ENCODE measurements at places on chromosomes 6 and 20.

- DNase-seq: no peak
Measured at GRCh38 chr6:123091091-123091895, 95.3 kb downstream of the CLVS2 start.

GRCh38 chr20:57707849-57708693 is 1.7 kb downstream of the PMEPA1 start:
- no peak for DNase-seq

DNA sequence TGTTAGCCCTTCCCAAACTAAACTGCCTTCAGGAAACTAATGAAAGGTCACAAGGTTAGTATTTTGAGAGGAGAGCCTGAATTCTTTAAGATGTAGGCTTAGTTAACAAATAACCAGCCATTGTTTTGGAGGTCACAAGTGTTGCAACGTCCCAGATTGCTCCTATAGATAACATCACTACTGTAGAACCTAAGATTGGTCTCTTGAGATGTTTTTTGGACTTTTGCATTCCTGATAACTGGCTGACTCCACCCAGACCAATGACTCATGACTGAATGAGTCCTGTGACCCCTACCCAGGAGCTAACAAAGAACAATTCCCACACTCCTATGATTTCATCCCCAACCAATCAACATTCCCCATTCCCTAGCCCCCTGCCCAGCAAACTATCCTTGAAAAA is 178.8 kb downstream of the SCP2D1 start:
- no peak for DNase-seq

DNA sequence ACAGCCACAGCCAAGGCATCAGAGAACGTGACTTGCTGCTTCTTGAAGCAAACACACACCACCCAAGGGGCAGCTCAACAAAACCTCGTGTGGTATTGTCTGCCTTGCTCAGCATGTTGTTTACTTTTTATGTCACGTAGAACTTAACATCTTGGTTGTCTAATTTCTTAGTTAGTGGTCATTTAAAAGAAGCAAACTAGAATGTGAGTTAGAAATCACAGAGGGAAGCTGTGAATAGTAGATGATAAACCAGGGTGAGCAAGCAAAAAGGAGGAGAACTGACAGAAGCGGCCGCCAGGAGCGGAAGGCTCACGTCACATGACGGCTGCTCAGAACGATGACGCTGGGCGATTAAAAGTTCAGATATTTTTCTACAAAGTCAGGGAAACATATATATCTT is 51.5 kb upstream of the KIF25 start:
- DNase-seq: no peak

DNA sequence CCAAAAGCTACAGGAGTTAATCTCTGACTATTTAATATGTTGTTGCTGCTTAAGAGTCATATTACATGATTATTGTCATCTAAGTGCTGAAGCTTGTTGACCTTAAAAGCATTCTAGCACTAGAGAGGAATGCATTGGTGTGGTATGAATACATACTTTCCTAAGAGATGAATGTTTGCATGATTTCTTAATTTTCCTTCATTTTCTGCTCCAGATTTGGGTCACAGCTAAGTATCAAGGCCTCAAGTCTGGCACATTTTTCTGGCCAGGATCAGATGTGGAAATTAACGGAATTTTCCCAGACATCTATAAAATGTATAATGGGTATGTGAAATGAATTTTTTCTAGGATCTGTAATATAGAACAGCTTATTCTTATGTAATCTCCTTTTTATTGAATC is 53.6 kb downstream of the ENPP1 start:
- DNase-seq: no peak

DNA sequence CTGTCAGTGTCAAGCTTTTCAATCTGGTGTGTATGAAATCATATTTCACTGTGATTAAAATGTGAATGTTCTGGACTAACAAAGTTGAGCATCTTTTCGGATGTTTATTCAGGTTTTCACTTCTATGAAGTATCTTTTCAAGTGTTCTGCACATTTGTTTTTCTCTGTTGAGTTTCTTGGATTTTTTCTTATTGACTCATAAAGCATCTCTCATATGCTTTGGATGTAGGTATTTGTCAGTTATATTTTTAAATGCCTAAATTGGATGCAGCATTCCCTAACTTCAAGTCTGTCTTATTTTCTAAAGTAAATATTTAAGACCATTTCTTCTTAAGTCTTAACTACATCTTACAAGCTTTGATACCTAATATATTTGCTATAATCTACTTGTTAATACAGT is 398.0 kb downstream of the PLCB1 start:
- no peak for DNase-seq

- DNase-seq: no peak
Measured at GRCh38 chr20:62576815-62577489, 65.4 kb upstream of the SLCO4A1 start.

- no peak for DNase-seq
Measured at GRCh38 chr6:133166766-133167165, 74.4 kb upstream of the EYA4 start.

DNA sequence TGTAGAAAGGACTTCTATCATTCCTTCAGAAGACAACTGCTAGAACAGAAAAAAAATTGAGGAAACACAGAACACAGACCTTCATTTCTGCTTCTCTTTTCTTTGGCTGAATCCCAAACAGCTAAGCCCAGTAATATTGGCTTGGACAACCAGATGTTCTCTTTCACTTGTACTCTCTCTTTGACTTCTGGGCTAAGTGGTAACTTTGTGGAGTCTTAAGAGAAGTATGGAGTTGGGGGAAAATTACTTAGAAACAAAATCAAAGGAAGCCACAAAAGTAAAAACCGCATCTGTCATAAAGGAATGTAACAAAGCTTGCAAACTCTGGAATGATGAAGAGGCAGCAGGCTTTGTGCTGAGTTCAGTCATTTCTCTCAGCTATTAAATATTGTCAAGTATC is 587.5 kb downstream of the CBLN4 start:
- no peak for DNase-seq

GRCh38 chr6:141548966-141549365 is 583.8 kb upstream of the GJE1 start:
- no peak for DNase-seq

DNA sequence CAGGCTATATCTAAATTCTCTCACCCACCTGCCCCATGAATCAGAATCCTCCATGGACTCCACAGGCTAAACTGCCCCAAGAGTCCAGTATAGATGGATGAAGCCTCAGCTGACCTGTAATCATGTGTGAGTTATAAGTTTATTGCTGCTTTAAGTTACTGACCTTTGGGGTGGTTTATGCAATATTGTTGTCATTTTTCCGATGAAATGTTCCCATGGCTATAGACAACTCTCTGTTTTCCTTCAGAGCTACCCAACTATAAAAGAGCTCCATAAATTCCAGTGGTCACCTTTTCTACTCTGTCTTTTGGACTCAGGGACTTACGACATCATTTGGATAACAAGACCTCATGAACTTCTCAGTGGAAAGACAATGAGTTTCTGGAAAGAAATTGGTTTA is 212.1 kb downstream of the BMP2 start:
- no peak for DNase-seq

DNA sequence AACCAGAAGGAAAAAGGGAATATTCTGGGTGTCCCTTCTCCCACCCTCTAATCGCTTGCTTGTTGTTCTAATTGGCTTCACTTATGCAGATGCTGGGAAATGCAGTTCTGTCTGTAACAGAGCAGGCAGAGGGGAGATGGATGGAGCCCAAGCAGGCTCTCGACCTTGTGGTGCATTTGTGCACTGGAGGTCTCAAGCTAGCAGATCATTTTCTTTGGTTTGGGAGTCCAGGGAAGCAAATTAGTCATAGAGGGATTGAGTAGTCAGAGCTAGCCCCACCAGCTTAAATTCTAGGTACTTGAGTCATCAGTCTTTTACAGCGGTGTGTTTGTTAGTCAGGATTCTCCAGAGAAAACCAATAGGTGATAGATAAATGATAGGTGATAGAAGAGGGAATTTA is 234.7 kb upstream of the ECI2 start:
- DNase-seq: no peak

GRCh38 chr20:61896058-61896961 is 169.4 kb downstream of the TAF4 start:
- peak; percentile 27 for DNase-seq

DNA sequence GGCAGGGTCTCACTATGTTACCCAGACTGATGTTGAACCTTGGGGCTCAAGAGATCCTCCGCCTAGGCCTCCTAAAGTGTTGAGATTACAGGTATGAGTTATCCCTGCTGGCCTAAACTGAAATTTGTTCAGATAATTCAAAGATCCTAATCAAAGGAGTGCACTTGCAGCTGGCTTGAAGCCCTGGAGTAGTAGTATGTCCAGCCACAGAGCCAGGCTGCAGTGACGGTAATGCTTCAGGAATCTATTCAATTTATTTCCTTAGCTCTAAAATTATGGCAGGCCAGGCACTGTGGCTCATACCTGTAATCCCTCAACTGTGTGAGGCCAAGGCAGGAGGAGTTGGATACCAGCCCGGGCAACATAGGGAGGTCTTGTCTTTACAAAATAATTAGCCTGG is 1.4 kb upstream of the DDX43 start:
- no peak for DNase-seq

DNA sequence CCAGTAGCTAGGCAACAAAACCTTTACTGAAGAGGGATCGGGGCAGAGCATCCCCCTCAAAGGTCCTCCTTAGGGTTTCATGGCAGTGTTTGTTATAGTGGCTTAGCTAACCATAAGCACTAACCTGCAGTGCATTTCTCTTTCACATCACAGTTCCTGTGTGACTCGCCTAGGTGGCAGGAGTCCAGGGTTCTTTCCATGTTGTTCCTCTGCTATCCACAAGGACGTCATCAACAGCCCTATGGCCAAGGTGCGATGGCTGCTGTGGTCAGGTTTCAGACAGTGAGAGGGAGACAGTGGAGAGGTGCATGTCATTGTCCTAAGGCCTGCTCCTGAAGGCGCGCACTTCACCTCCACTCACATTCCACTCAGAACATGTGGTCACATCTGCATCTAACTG is 38.8 kb upstream of the FOXA2 start:
- DNase-seq: no peak

- no peak for DNase-seq
Measured at GRCh38 chr6:55293116-55293515, 34.2 kb upstream of the GFRAL start.

GRCh38 chr6:120945905-120946594 is 388.2 kb downstream of the TBC1D32 start:
- DNase-seq: no peak

GRCh38 chr6:40244699-40245098 is 310.4 kb upstream of the MOCS1 start:
- DNase-seq: no peak

DNA sequence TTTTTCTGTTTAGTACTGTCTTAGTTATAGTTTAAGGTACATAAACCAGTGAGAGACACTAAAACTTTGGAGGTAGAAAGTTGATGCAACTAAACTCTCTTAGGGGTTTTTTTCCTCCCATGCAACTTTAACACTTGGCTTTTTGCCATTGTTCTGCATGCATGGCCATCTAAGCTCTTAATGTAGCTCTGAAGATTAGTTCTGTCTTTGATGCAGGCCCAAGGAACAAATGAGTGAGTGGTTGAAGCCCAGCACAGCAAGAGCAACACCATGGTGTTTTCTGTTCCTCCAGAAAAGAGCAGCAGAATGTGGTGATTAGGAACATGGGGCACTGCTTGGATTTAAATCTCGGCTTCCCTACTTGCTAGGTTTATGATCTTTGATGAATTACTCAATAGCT is 89.3 kb downstream of the L3MBTL3 start:
- no peak for DNase-seq

- DNase-seq: peak; percentile 25
Measured at GRCh38 chr6:26420688-26421171, 18.7 kb downstream of the BTN3A1 start.

DNA sequence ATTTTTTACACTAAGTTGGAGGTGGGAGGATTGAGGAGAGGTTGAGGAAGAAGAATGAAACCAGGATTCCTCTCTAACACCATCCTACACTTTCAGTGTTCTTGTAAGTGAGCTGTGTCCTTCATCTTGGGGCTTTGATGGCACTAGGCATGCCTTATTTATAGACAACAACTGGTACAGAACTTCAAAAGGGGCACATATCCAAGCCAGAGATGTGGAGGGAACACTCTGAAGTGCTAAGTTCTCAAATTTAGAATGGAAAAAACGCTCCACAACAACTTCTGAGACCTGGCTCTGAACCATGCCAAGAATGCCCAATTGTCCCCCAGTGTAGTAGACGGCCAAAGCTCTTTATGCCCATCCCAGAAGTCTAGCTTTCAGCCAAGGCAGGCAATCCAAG is 16.2 kb upstream of the PKHD1 start:
- no peak for DNase-seq

DNA sequence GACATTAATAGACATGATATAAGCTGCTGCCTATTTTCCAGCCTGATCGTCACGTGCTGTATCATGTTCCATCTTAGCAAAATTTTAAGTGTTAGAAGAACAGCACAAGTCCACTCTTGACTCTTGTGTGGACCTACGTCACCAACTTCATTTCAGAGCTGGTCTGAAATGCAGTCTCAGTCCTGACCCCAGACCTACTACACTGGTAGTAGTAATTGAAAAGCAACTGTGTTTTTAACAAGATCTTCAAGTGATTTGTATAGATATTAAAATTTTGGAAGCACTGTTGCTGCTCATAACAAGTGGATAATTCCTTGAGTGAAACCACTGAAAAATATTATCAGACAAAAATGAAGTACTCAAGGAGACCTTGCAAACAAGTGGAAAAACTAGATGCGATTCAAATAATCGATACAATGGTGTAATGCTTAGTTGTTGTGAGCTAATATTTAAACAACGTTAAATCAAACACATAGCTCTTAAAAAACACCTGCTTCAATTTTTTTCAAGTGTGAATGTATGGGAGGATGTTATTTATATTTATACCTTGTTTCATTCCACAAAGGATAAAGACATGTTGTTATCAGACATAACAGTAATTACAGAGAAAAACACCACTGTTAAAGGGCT is 110.9 kb upstream of the JAG1 start:
- DNase-seq: no peak

- no peak for DNase-seq
Measured at GRCh38 chr20:22802296-22802695, 217.9 kb upstream of the FOXA2 start.

DNA sequence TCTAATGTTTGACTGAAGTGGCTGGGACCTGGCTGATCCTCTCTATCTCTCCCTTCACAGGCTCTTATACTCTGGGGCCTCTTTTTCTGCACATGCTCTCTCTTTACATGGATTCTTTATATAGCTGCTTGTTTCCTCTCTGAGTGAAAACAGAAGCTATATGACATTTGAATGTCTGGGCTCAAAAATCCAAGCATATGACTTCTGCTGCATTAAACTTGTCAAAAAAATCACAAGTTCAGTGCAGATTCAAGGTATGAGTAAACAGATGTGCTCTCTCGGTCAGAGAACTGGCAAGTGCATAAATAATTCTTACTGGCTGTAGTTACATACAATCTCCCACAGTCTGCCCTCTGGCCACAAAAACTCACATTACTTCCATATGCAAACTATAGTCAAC is 96.6 kb downstream of the LCA5 start:
- DNase-seq: no peak

GRCh38 chr20:3311623-3312022 is 72.6 kb upstream of the SLC4A11 start:
- DNase-seq: no peak
